Activated naive CD8-positive, alpha-beta T cell treated with anti-CD3 and anti-CD28 coated beads, Interleukin-2, amount 10 ng/mL, durations not matched to agents 7 days and 5 days (primary cell): ENCODE measurements at places on chromosomes 2 and 18. TPM values are rescaled to one million over a fixed set of nuclear protein-coding genes. Genes with fewer than 3 reads are reported as not detected.
A peak's percentile ranks its signal among the peaks of the same experiment; 100 is the strongest.

DNA sequence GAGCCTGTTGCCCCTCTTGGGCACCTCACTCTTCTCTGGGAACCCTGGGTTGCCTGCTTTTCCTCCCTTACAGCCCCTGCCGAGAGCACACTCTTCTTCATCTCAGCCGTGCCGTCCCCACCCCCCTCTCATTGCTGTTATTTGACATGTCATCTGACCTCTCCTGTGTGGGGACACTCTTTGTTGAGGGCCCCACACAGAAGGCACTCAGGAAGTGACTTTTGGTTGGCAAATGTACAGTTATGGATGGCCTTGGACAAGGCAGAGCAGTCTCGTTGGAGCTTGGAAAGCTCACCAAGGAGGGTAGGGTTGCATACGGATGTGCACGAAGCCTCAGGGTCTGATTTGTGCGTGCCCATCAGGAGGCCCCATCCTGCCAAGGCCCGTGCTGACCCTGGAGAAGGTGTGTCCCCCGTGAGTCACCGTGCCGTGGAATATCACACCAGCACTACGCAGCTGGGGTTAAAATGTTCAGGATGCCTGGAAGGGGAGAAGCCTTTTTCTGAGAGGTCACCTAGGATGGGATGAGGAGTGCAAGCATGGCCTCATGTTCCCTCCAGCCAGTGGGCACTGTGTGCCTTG lies 93.9 kb downstream of the CTIF start:
- no peaks in the 10 kb centered on the region for H3K4me1 ChIP-seq
- no peaks in the 10 kb centered on the region for H3K36me3 ChIP-seq
- DNase-seq, result no peak
- H3K27me3 ChIP-seq, result no peaks in the 10 kb centered on the region

- H3K27ac ChIP-seq, result peak within 1 kb of the TSS; percentile 19
- H3K36me3 ChIP-seq, result no peaks in the 10 kb centered on the region
- DNase-seq, result peak; percentile 69
- H3K4me3 ChIP-seq, result peak within 1 kb of the TSS; percentile 85
- H3K27me3 ChIP-seq, result peaks cover 25% of the 10 kb centered on the region
- H3K4me1 ChIP-seq, result peaks cover 21% of the 10 kb centered on the region
These were observed at the start of gene SPIRE1 for GRCh38 chr18:12657684-12658425. Gene SPIRE1 (minus strand): TSS chr18:12658107. CDS start chr18:12657866, 241 bp downstream.

- peaks cover 8% of the 10 kb centered on the region for H3K4me1 ChIP-seq
- H3K27ac ChIP-seq, result no peak overlapping the region
- H3K27me3 ChIP-seq, result no peaks in the 10 kb centered on the region
- H3K36me3 ChIP-seq, result peaks cover 45% of the 10 kb centered on the region
- no peak overlapping the region for H3K4me3 ChIP-seq
These were observed 14.0 kb downstream of the DYM start for GRCh38 chr18:49446481-49446880.

GRCh38 chr2:106038601-106039375 lies 155.3 kb downstream of the UXS1 start:
- H3K4me3 ChIP-seq, result no peak overlapping the region
- H3K27ac ChIP-seq, result no peak overlapping the region
- DNase-seq, result no peak
- peaks cover 11% of the 10 kb centered on the region for H3K4me1 ChIP-seq
- H3K36me3 ChIP-seq, result peaks cover 1% of the 10 kb centered on the region

GRCh38 chr2:230928701-230929380 lies 3.8 kb upstream of the GPR55 start:
- no peak overlapping the region for H3K27ac ChIP-seq
- H3K27me3 ChIP-seq, result peaks cover 5% of the 10 kb centered on the region
- peaks cover 48% of the 10 kb centered on the region for H3K4me1 ChIP-seq

DNA sequence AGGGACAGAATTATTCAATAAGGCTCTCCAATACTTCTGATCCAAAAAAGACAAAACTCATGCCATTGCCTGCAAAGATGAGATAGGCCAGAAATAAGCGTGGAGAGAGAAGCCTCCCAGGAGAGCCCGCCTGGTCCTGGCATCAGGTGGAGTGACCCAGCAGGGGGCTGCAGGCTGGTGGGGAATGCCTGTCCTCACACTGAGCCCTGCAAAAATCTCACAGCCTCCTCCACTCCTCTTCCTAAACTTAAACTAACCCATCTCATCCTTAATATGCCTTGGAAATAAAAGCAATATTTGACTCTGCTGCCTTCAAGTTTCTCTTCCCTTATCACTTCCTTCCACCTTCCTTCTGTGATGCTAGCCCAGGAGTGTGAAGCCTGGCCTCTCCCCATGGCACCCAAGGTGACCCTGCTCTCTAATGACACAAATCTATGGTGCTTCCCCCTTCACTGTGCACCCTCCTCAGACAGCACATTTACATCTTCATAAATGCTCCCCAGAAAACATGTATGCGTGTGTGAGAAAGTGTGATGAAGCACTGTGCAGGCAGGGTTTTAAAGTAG lies 218.4 kb downstream of the ANAPC1 start:
- no peaks in the 10 kb centered on the region for H3K36me3 ChIP-seq
- peaks cover 7% of the 10 kb centered on the region for H3K4me1 ChIP-seq
- H3K27me3 ChIP-seq, result peaks cover 8% of the 10 kb centered on the region
- no peak overlapping the region for H3K4me3 ChIP-seq

GRCh38 chr2:6934345-6934744 lies 17.1 kb downstream of the RNF144A start:
- H3K4me3 ChIP-seq, result peak overlapping the region; percentile 28
- no peak for DNase-seq
- H3K27ac ChIP-seq, result no peak overlapping the region
- no peaks in the 10 kb centered on the region for H3K27me3 ChIP-seq
- H3K4me1 ChIP-seq, result peaks cover 42% of the 10 kb centered on the region
- H3K36me3 ChIP-seq, result peaks cover 42% of the 10 kb centered on the region

- H3K4me1 ChIP-seq, result peaks cover 65% of the 10 kb centered on the region
- no peaks in the 10 kb centered on the region for H3K27me3 ChIP-seq
- peaks cover 54% of the 10 kb centered on the region for H3K36me3 ChIP-seq
- peak overlapping the region; percentile 44 for H3K4me3 ChIP-seq
- H3K27ac ChIP-seq, result peak overlapping the region; percentile 90
These were observed 12.0 kb downstream of the UGP2 start for GRCh38 chr2:63853527-63854310.

- H3K36me3 ChIP-seq, result peaks cover 24% of the 10 kb centered on the region
- no peak overlapping the region for H3K4me3 ChIP-seq
- peaks cover 26% of the 10 kb centered on the region for H3K4me1 ChIP-seq
- DNase-seq, result no peak
- peaks cover 2% of the 10 kb centered on the region for H3K27me3 ChIP-seq
These were observed 126.6 kb downstream of the TMEM131 start for GRCh38 chr2:97868986-97869721.

KCNE4 gene
- total RNA-seq, result not detected

TCF23 gene
- total RNA-seq, result not detected

CEBPZ gene
- 63.7 TPM for total RNA-seq
